Activated T-helper 17 cell treated with anti-CD3 and anti-CD28 coated beads, Interleukin-2, amount 50 U/mL, for 72 hours (primary cell): ENCODE measurements at places on chromosomes 3 and 15.

DNA sequence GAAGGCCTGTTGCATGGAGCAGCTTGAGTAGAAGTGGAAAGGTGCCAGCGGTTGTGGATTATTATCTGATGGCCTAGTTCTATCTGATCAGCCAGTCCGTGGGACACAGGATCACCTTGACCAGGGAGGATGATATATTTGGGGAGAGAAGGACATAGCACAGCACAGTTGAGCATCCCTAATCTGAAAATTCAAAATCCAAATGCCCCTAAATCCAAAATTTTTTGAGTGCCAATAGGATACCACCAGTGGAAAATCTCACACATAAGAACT, 6.0 kb downstream of the CSPG4 start:
- ATAC-seq = no peak

DNA sequence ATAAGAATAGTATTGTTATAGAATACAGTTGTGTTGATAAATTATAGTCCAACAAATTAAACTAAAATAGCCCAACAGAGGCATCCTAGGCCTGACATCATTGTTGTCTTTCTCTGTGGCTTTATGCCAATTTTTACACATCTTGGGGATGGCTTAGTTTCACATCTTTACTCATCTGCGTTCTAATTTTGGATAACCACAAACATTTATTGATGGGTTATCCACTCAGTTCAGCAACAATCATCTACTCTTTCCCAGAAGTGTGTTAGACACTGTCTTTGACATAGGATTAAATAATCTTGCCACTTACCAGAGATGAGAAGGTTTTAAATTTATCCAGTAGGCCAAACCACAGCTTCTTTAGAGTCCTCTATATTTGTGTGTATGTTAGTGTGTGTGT, 120.8 kb upstream of the PHLDB2 start:
- peak; percentile 65 for ATAC-seq

DNA sequence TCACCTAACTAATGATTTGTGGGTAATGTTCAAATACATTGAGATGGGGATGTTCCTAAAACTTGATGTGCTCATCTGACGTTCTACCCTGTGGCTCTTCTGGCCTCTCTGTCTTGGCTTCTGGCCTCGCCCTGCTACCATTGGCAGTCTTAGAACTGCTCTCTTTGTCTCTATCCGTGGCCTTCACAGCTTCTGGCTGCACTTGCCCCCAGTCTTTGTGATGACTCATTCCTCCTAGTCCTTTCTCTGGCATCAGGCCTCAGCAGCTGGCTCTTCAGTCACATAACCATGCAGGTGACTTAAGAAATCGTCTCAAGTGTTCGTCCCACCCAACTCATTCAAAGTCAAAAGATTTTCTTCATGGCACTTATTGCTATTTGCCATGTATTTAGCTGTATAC, 188.1 kb downstream of the BBX start:
- no peak for ATAC-seq

- ATAC-seq = no peak
Observed at GRCh38 chr3:134404366-134404885, 30.2 kb upstream of the AMOTL2 start.

GRCh38 chr3:5195605-5196004, 8.1 kb downstream of the EDEM1 start:
- peak; percentile 15 for ATAC-seq

GRCh38 chr3:64806668-64807605, 119.1 kb upstream of the ADAMTS9 start:
- no peak for ATAC-seq

GRCh38 chr3:190261015-190261414, 61.2 kb downstream of the CLDN1 start:
- no peak for ATAC-seq

- no peak for ATAC-seq
Observed at GRCh38 chr15:98142572-98142971, 182.1 kb downstream of the ARRDC4 start.

DNA sequence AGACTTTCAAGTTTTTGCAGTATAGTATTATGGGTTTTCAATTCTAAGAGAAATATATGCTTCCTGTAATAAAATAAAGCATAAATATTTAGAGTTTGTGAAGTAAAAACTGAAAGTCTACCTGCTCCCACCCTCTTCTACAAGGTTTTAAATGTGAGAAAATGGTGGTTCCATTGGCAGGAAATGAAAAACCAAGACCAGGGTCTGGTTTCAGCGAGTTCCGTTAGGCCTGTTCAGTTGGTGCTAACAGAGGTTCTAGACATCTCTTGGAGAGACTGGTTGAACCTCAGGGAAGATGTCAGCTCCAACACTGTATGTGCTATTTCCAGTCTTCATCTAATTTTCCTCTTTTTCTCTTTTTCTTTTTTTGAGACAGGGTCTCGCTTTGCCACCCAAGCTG, 11.8 kb upstream of the MYO1E start:
- ATAC-seq = no peak

GRCh38 chr15:68666120-68666811, 87.5 kb downstream of the CORO2B start:
- no peak for ATAC-seq

GRCh38 chr15:99427668-99428361, 138.0 kb upstream of the MEF2A start:
- ATAC-seq = no peak

- ATAC-seq = no peak
Observed at GRCh38 chr3:61989681-61990080, 383.7 kb downstream of the FEZF2 start.

- peak; percentile 100 for ATAC-seq
Observed at GRCh38 chr3:198071602-198072287, 111.7 kb downstream of the LMLN start.

DNA sequence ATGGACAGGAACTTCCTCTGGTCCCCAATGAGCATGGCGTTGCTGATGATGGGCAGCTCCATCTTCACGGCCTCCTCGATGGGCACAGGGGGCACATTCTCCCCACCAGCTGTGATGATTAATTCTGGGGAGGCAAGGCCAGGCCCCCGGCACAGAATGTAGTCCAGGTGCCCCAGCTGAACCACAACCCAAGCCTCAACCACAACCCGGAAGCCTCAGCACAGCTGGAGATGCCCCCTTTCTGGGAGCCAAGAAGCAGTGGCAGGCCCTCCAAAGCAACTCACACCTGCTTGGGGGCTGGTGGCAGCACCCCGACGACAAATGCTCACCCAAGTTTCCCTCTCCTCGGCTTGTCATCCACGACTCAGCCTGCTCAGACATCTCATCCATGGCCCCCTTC, 25.2 kb downstream of the IDH3A start:
- no peak for ATAC-seq

GRCh38 chr3:151686257-151686656, 47.5 kb upstream of the AADACL2 start:
- ATAC-seq = no peak

GRCh38 chr3:173938616-173939015, 541.1 kb downstream of the NLGN1 start:
- ATAC-seq = no peak

- no peak for ATAC-seq
Observed at GRCh38 chr3:55607175-55607574, 120.1 kb upstream of the WNT5A start.

GRCh38 chr3:126852511-126852910, 130.4 kb upstream of the PLXNA1 start:
- ATAC-seq = no peak

GRCh38 chr15:56805466-56806147, 72.3 kb upstream of the ZNF280D start:
- peak; percentile 100 for ATAC-seq

GRCh38 chr3:23072693-23073092, 130.4 kb upstream of the UBE2E2 start:
- no peak for ATAC-seq

DNA sequence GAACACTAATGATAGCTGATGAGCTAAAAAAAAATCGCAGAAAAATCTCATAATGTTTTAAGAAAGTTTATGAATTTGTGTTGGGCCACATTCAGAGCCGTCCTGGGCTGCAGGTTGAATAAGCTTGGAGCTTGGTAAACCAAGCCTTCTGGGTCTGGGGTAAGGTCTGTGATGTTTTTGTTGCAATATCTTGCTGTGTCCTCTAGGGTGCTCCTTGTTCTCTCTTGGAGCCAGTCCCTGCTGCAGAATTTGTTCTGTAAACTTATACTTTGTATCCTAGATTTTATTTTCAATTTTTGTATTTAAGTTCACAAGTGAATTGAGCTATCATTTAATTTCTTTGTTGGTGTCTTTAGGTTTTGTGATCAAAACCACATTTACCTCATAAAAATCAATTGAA, 143.7 kb downstream of the NR1D2 start:
- ATAC-seq = no peak

GRCh38 chr15:75761446-75762356, 49.1 kb upstream of the CSPG4 start:
- no peak for ATAC-seq

GRCh38 chr3:39269528-39269927, 10.3 kb downstream of the CX3CR1 start:
- ATAC-seq = no peak

DNA sequence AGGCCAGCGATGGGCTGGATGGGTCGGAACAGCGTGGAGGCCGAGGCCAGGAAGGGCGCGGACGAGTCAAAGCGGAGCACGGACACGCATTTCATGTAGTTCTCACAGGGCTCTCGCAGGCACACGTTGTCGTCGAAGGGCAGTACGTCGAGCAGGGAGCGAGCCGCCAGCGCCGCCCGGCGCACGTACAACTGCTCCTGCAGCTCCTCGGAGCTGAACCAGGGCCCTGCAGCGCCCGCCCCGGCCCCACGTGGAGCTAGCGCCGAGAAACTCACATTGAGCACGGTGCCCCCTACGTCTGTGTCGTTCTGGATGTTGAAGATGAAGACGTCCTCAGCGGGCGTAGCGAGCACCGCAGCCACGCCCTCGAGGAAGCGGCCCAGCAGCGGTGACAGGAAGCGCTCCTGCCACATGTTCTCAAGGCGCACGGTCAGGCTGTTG, 5.8 kb downstream of the CELSR3 start:
- ATAC-seq = peak; percentile 25

- ATAC-seq = peak; percentile 58
Observed at GRCh38 chr3:51675201-51675611, 4.2 kb downstream of the TEX264 start.

GRCh38 chr3:12948891-12949711, 107.7 kb upstream of the RPL32 start:
- peak; percentile 91 for ATAC-seq

- ATAC-seq = no peak
Observed at GRCh38 chr15:101068961-101069653, 149.9 kb downstream of the LRRK1 start.

GRCh38 chr3:144104186-144104585, 132.6 kb downstream of the DIPK2A start:
- ATAC-seq = no peak

GRCh38 chr3:166489826-166490225, 652.6 kb upstream of the BCHE start:
- ATAC-seq = no peak

DNA sequence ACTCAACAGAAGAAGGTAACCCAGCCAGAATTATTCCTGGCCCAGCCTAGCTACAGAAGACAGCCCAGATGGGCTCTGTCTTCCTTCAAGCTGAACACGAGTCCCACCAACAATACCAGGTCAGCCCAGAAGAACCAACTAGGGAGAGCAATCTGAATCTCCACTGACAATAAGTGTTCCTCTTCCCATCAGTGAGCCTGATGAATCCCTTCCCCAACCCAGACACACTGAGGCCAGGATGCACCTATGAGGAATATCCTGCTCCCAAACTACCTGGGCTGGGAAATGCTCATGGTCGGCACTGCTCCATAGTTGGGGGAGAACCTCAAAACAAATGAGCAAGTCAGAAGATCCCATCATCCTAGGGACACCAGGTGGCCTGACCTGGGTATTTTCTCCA, 351.1 kb downstream of the OCA2 start:
- no peak for ATAC-seq

DNA sequence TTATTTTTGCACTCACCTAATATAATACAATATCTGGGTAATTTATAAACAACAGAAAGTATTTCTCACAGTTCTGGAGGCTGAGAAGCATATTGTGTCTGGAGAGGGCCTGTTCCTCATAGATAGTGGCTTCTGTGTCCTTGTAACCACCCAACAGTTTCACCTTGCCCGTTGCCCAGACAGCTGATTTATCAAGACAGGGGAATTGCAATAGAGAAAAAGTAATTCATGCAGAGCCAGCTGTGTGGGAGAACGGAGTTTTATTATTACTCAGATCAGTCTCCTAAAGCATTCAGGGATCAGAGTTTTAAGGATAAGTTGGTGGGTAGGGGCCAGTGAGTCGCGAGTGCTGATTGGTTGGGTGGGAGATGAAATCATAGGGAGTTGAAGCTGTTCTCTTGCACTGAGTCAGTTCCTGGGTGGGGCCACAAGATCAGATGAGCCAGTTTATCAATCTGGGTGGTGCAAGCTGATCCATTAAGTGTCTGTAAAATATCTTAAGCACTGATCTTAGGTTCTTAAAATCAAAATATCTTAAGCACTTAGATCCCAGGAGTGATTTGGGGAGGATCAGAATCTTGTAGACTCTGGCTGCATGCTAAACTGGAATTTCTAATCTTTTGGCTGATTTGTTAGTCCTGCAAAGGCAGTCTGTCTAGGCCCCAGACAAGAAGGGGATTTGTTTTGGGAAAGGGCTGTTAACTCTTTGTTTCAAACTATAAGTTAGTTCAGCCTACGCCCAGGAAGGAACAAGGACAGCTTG, 33.9 kb upstream of the C15orf39 start:
- peak; percentile 74 for ATAC-seq

- no peak for ATAC-seq
Observed at GRCh38 chr3:30662836-30663235, 56.4 kb downstream of the TGFBR2 start.

- no peak for ATAC-seq
Observed at GRCh38 chr3:194985031-194985578, 285.9 kb downstream of the XXYLT1 start.

DNA sequence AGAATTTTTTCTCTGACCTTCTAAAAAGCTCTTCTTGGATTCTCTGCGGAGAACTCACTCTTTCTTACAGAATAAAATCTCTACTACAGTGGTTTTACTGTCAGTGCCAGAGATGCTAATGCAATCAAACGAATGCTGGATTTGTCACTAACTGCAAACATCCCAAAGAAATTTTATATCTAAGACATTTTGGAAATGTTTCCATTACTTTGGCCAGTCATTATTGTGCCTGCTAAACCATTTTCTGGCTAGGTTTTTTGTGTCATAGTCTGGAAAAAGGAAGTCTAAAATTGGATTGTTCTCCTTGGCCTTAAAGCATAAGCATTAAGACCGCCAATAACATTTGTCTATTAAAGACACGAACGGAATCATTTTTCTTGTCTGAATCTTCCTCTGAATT, 54.0 kb downstream of the PLOD2 start:
- no peak for ATAC-seq

GRCh38 chr3:58065700-58066167, 57.5 kb downstream of the FLNB start:
- ATAC-seq = no peak
